Esophagus muscularis mucosa (tissue), 4 donors: ENCODE measurements at places on chromosomes 6 and 20. TPM values are rescaled to one million over a fixed set of nuclear protein-coding genes. Genes with fewer than 3 reads are reported as not detected.

GRCh38 chr6:20566109-20566508 is 31.9 kb downstream of the CDKAL1 start:
- DNase-seq, result no peak

Gene TTK
- total RNA-seq, result 0.83 TPM

- DNase-seq, result no peak
Measured at GRCh38 chr6:109449795-109450673, 5.5 kb downstream of the MICAL1 start.

Gene HLA-DQA1
- 8.4 TPM for total RNA-seq

GRCh38 chr6:161356167-161356854 is 82.5 kb upstream of the AGPAT4 start:
- no peak for DNase-seq

Gene MACROD2
- 2.5 TPM for total RNA-seq

GRCh38 chr6:11094411-11094851 is 797 bp downstream of the SMIM13 start:
- no peak for DNase-seq

DNA sequence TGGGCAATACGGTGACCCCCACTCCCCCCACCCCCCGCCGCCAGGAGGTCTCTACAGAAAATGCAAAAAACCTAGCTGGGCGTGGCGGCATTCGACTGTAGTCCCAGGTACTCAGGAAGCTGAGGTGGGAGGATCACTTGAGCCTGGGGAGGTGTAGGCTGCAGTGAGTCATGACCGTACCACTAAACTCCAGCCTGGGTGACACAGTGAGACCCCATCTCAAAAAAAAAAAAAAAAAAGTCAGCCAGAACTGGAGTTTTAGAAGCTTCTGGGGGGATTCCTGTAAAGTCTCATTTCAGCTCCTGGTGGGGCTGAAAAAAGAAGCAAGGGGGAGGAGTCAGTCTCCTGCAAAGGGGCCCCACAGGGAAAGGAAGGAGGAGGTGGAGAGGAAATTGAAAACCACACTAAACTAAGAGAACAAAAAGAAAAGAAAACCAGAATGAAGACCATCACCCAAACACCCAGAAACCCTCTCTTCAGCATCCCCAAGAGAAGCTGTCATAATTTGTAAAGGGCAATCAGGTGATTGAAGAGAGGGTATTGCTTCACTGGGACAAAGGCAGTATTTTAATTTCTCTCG is 50.4 kb downstream of the NOL4L start:
- no peak for DNase-seq

GRCh38 chr6:125679128-125679527 is 70.3 kb upstream of the HEY2 start:
- DNase-seq, result no peak

GRCh38 chr6:5084781-5085647 is at the start of gene PPP1R3G:
Gene PPP1R3G, plus strand, starts transcription at chr6:5085341. Its CDS starts 145 bp downstream, at chr6:5085486.
- no peak for DNase-seq

Gene TBXT
- 0.17 TPM for total RNA-seq

DNA sequence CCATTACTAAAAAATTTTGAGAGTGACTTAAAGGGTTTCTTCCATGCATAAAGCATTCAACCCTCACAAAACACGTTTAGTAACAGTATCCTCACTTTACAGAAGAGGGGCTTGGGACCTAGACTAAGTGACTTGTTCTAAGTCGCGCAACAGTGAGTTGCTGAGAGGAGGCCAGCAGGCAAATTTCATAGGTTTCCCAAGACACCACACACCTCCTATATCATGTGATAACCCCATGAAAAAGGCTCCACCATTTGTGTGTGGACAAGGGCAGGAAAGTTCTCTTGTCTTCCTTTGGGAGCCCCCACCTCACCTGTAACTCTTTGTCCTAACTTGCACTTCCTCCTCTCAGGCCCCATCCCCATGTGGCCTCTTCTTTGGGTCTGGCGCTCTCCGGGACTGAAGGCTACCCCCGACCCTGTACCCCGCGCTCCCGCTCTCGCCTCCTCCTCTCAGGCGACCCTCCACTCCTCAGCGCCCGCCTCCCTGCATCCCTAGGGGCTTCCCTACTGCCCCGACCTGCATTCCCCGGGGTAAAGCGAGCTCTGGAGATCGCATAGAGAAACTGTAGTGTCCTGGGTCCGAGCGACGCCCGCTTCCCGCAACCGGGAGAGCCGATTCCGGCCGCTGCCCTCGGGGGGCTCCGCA is 392 bp downstream of the PSMB8 start:
- no peak for DNase-seq

DNA sequence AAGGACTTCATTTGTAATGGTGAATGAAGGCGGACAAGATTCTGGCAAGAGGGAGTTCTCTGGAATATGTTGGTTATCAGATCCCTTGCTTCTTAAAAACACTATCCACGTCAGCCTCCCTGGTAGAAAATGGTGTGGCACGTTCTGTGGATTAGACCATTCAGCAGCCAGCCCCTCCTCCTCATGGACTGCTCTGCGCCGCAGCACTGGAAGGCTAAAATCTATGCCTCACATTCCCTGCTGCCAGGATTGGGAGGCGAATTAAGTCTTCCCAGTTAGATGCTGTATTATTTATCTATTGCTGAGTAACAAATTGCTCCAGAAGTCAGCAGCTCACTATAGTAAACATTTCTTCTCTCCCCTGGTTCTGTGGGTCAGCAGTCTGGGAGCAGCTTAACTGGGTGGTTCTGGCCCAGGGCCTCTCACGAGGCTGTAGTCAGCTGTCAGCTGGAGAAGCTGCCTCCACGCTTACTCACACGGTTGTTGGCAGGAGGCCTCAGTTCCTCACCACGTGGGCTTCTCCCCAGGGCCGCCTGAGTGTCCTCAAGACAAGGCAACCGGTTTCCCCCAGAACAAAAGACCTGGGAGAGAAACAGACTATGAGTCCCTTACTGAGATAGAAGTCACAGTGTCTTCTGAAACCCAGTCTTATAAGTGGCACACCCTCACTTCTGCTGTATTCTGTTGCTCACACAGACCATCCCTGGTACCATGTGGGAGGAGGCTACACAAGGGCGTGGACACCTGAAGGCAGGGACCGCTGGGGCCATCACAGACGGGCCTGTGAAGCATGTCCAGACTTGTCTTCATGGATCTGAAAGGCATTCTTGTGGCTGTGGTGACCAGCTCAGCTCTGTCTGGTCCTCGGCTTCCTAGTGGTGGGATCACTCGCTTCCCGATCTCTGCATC is 101.0 kb downstream of the NRN1 start:
- no peak for DNase-seq

Gene ARMH2
- total RNA-seq, result not detected

DNA sequence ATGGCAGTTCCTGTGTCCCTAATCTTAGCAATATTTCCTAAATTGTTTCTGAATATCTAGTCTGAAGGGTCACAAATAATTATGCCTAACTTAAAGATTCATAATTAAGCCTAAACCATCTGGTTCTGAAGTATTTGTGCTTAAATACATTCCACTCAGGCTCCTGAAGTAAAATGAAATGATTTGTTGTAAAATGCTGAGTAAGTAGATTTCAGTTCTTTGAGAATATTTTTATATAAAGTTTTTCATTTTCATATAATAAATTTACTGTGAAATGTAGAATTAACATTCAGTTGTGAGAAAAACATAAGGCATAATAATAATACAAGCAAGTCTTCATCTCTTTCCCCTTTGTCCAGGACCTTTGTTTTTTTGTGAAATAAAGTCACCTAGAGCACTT is 330.6 kb upstream of the IMPG1 start:
- no peak for DNase-seq
